ENCODE measurements at places on chromosomes 5 and 9.
A peak's percentile ranks its signal among the peaks of the same experiment; 100 is the strongest.

GRCh38 chr9:76904661-76905457, 1.1 kb downstream of the PRUNE2 start:
- no peak for DNase-seq

DNA sequence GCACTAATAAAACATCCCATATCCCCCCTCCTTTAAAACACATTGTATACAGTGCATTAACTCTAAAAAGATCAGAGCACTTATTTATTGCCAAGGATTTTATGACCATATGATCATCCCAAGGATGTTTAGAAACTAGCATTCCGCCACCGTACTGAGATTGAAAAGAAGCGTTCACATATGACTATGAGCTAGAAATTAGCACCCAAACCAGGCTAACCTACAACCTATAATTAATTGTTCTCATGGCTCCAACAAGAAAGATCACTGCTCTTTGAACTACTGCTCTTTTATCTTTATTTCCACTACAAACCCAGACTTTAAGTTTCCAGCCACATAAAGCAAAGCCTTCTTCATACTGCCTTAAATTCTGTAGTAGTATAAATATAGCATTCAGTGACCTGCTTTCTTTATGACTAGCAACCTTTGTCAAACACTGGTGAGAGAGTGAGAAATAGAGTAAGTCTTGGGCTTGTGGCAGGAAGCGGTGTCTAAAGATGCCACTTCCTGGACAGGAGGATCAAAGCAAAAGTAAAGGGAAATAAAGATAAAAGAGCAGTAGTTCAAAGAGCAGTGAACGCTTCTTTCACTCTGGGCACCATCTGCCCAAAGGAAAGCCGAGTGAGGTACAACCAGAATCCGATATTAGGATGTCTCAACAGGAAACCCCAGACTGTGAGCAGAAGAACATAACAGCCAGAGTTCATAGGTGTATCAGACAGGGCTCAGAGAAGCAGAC, 151.1 kb upstream of the ERCC6L2 start:
- DNase-seq = no peak

DNA sequence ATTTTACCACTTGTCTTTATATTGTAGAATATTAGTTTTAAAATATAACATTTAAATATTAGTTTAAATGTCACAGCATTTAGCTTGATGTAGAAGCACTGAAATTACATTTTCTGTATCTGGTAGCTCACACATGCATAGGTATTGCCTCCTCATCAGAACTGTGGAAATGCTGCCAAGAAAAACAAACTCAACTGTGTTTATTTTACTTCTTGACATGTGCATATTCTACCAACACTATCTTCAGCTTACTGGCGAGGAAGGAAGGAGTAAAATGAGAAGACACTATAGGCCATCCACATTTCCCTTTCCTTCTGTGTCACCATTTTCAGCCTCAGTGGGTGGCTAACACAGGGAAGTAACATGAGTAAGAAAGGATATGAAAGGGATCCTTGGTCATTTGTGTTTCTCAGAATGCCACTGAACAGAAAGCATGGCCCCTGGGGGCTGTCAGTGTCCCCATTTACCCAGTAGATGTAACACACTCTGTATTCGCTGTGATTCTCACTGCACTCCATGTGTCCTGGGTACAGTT, 81.0 kb upstream of the HTR4 start:
- no peak for DNase-seq

- no peak for DNase-seq
Measured at GRCh38 chr9:99162759-99163364, 57.9 kb downstream of the TGFBR1 start.

GRCh38 chr9:37575511-37575914, 667 bp downstream of the FBXO10 start:
- DNase-seq = no peak

GRCh38 chr5:177389241-177390169, 5.3 kb downstream of the SLC34A1 start:
- no peak for DNase-seq

DNA sequence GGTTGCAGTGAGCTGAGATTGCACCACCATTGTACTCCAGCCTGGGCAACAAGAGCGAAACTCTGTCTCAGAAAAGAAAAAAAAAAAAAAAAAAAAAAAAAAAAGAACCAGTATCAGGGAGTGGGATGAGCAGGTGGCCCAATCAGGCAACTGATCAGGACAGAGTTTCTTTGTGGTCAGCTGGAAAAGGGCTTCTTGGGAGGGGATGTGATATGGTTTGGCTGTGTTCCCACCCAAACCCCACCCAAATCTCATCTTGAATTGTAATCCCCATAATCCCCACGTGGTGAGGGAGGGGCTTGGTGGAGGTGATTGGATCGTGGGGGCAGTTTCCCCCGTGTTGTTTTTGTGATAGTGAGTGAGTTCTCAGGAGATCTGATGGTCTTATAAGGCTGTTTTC, 4.7 kb upstream of the GCNT1 start:
- no peak for DNase-seq

GRCh38 chr9:93589688-93590087, 13.3 kb downstream of the PHF2 start:
- DNase-seq = no peak

DNA sequence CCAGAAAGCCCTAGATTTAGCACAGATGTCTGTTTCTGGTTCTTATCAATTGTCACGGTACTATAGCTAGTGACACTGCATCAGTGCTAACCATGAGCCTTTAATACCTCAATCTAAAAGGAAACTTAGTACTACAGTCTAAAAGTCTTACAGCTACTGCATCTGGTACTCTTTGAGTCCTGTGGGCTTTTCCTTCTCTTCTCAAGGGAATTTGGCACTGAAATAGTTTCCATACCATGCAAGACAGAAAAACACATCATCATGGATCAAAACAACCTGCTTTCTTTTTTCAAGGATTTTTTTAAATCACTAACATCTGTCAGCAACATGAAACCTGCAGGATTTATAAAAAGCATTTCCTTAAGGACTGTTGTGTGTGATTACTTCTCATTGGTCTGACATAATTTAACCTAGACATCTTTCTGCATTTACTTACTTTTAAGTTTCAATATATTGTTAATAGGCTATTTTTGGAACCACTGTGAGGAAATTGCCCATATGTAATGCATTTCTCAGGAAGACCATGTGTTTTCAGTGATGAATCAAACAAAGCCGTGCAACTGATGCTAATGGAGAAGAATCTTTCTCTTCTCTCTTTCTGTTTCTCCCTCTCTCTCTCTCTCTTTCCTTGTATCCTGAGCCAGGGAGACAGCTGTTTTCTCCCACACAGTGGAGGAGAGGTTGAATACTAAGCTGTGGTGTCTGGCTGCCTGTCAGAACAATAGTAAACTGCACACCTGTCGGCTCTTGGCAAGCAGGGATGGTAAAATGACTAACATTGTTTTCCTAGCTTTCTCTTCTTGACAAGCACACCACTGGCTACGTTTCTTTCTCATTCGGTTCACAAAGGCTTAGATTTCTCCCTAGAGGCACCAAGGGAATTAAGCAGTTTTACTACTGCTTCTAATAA, 273.4 kb downstream of the CSNK1G3 start:
- DNase-seq = no peak

GRCh38 chr5:80269991-80270438, 14.2 kb upstream of the SERINC5 start:
- DNase-seq = no peak

DNA sequence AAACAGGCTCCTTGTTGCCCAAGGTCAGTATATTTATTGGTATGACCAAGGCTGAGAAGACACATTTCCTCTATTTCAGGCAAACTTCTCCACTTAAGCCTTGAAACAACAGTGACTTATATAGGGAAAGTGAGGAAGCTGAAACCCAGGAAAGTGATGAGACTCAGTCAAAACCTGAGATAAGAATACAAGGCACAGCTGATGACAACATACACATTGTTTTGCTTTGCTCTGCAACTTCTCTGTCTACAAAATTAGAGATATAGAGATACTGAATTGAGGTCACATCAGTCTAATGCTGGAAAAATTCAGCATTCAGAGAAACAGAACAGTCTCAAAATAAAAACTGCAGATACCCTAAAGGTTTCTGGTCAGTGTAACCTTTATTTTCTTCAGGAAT, 586.1 kb downstream of the DNAH5 start:
- DNase-seq = no peak

GRCh38 chr5:61916621-61917620, 389.1 kb upstream of the KIF2A start:
- DNase-seq = no peak

DNA sequence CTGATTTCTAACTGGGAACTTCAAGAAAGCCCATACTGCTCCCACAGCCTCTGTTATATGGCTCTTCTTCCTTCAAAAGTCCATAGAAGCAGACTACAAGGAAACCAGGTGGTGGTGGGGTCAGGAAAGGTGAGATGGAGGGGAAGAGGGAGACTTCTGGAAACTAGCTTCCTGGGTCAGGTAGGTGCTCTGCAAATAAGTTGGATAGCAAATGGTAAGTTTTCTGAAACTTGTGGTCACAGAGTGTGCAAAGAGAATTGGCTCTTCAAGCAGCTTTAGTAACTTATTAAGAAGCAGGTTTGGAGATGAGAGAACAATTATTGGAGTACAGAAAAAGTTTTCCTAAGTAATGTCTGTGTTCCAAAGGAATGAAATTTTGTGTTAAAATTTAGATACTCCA, 316.9 kb downstream of the ADGRV1 start:
- DNase-seq = no peak

DNA sequence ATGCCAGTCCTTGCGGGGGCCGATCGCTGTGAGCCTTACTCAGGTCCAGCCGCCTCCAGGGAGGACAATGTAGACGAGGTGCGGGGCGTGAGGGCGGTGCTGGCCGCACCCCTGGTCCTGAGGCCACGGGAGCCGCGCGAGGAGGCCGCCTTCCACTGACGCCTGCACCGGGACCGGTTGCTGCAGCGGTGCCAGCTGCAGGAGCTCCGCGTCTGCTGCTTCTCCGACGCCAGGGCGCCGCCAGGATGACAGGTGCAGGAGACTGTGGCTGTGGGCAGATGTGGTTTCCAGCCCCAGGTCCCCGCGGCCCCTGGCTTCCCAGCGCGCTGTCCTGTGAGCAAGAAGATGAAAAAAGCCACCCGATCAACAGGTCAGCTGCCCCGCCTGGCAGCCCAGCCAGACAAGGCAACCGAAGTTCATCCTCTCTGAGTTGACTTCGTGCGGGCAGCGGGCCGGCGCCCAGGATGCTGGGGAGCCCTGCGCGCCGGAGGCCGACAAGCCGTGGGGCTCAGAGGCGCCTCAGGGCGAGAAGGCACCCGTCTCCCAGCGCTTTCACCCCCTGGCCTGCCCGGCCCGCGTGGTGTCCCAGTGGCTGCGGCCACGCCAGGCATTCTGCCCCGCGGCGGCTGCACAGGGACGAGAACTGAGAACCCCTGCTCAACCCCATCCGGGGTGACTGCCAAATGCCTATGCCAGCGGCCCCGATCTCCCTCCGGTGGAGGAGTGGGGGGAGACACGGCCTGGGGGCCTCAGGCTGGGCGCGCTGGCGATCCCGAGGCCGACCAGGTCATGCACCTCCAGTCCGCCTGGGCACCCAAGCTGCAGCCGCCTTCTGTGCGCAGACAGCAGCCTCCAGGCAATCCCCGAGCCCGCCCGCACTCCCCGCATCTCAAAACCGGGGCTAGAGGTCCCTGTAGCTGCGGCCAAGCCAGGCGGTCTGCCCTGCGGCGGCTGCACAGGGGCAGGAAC, 43.4 kb upstream of the BICD2 start:
- DNase-seq = no peak

- no peak for DNase-seq
Measured at GRCh38 chr5:153885141-153885540, 153.6 kb downstream of the FAM114A2 start.

GRCh38 chr5:120886351-120886860, 422.3 kb downstream of the PRR16 start:
- DNase-seq = no peak

DNA sequence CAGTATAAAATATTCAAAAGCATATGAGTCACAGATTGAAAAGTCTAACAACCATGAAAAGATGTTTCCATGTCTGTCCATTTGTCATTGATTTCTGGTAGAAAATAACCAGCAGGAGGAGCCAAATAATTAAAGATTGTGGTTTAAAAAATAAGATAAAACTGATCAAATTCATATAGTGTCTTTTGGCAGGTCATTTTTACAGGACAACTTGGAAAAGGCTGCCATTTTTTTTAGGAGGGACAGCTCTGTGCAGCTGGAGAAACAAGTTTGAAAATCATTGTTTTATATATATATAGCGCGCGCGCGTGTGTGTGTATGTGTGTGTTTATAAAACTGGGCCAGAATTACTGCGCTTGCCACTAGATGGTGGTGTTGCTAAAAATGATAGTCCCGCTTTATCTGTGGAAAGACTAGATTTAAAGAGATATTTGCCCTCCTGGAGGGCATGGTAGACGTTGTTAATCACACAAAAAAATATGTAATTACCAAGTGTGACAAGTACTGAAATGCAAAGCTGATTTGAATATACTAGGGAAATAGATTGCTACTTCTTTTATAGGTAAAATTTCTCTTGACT, 1.3 kb upstream of the TRMO start:
- peak; percentile 64 for DNase-seq

GRCh38 chr5:133425222-133425621, 187.1 kb downstream of the FSTL4 start:
- no peak for DNase-seq

DNA sequence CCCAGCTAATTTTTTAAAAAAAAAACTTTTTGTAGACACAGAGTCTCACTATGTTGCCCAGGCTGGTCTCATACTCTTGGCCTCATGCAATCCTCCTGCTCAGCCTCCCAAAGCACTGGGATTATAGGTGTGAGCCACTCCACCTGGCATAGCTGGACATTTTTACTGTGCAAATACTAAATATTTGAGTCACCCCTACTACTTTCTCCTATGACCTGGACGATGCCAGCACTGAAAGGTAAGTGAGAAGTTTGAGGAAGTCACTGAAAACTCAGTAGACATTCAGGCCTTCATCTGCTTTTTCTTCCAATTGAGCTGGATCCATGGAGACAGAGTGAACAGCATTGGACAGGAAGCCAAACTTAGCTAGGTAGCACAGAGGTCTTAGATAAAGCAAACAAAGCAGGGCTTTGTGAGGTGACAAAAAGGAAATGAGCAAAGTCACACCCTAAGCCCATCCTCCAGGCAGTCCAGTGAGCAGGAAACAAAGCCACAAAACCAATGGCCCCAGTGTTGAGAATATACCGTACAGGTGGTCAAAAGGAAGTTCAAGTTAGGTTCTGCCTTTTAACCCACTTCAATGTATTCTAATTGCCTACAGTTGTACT, 192.6 kb upstream of the RASA1 start:
- DNase-seq = no peak

- no peak for DNase-seq
Measured at GRCh38 chr5:57447658-57448057, 35.0 kb downstream of the ACTBL2 start.

DNA sequence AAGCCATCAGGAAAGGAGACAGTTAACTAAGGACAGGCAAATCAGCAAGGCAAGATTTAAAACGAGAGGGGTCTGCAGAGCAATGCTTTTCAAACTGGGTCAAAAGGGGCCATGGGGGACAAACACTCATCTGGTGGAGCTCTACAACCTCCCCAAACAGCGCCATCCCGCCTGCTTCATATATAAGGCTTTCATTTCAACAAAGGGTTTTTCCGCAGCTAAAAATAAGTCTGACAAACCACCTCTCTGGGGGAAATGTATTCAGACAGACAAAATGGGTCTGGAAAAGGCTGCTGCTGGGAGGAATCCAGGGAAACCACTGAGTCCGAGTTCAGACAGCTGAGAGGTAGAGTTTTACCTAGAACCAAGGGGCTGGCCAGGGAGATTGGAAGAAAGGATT, 8.3 kb upstream of the SEPTIN8 start:
- DNase-seq = no peak

All from Panc1 (cell line).